Activated T-cell treated with anti-CD3 and anti-CD28 coated beads, Interleukin-2, amount 50 U/mL, for 1 hour (primary cell): ENCODE measurements at places on chromosomes 1 and 21.

DNA sequence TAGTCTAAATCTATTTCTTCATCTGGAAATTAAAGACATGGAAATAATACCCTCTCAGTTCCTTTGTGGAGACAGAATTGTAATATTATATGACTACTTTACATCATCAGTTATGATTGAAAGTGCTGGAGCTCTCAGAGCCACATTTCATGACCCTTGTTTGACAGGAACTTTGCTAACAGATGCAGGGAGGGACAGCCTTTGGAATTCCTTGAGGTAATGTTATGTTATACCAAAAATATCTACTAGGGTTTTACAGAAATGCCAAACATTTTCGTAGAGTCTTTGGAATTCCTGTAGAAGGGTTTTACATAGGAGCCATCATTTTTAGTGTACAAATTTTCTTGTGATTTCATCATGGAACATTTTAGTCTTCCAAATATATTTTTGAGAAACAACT lies 57.4 kb upstream of the ADAMTS5 start:
- DNase-seq, result no peak

DNA sequence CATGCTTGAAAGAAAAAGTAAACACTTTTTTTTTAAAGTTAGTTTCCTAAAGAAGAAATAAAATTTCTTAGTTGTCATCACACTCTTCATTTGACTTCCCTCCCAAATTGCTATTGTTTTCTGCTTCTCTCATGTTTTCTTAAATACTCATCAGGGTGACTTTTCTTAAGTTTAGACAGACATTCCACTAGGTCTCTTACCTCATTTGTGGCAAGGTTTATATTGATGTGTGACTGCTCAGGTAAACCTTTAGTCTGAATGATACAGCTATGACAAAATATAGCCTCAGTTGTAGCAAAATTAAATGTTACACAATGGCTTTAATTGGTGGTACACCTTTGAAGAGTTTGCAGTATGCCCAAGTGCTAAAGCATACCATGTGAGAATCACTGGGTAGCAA lies 78.6 kb downstream of the ATF6 start:
- no peak for DNase-seq

GRCh38 chr1:33232716-33233115 lies 23.6 kb upstream of the ZNF362 start:
- no peak for DNase-seq

DNA sequence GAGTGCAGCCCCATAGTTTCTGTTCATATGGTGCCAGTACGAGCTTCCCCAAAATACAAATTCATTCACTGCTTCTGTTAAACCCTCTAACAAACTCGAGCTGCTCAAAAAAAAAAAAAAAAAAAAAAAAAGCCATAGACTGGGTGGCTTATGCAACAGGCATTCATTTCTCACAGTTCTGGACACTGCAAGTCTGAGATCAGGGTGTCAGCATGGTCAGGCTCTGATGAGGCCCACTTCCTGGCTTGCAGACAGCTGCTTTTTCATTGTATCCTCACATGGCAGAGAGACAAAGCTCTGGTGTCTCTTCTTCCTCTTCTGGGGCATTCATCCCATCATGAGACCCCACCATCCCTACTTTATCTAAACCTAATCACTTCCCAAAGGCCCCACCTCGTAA lies 121.6 kb downstream of the PTBP2 start:
- no peak for DNase-seq
